T-helper 17 cell (primary cell): ENCODE measurements at places on chromosomes 4 and X.

GRCh38 chr4:147928400-147928799 is 196.5 kb downstream of the ARHGAP10 start:
- DNase-seq = no peak

GRCh38 chrX:135275973-135276372 is 24.1 kb downstream of the ETDA start:
- no peak for DNase-seq

GRCh38 chr4:55575513-55575912 is 16.5 kb downstream of the PDCL2 start:
- DNase-seq = no peak

- DNase-seq = no peak
Measured at GRCh38 chr4:54482529-54483200, 175.1 kb upstream of the KIT start.

DNA sequence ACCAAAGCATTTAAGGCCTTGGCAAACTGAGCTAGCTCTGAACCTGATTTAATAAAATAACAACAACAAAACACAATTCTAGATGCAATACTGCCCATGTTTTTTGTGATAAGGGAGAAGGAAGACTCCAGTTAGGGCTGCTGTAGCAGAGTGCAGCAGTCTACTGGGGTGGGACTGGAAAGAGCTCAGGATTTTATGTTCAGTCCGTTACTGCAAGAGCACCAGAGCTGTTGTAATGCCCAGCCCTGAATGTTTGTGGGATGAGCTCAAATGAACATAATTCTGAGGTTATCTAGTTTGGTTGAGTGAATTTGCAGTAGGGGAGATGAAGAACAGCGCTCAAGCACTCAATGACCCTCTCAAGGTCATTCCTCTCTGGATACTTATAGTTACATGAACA is 743.8 kb downstream of the FAT4 start:
- DNase-seq = no peak

DNA sequence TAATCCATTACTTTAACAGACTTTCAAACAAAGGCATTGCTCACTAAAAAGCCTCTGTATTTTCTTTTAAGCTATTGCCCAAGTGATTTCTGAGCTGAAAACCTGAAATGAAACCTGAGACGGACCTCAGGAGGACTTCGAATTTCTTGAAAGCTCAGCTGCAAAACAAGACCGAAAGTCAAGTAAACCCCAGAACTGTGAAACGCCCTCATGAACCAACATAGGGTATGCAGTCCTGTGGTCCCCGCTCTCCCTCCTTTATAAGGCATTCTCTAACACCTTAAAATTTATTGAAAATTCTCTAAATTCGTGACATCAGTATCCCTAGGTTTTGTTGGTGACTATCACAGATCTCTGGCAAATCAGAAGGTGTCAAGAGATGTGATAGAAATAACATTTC is 91.8 kb downstream of the SHISA3 start:
- DNase-seq = no peak

DNA sequence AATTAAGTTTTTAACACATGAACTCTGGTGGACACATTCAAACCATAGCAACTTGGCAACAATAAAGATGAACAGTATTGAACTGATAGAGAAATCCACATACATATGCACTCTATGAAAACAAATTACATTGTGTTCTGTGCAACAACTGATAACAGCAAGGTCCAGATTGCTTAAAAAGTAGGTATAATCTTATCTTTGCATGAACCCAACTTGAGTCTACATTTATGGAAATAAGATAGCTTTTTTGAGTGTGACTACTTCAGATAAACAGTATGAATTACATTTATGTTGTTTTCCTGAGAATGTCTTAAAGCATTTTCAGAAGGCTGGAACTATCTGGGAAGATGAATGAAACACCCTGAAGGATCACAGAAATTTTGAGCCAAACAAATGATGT is 212.6 kb upstream of the GK2 start:
- no peak for DNase-seq
